Endothelial cell of umbilical vein (primary cell): ENCODE measurements at places on chromosomes 13 and 19. TPM values are rescaled to one million over a fixed set of nuclear protein-coding genes. Genes with fewer than 3 reads are reported as not detected.

DNA sequence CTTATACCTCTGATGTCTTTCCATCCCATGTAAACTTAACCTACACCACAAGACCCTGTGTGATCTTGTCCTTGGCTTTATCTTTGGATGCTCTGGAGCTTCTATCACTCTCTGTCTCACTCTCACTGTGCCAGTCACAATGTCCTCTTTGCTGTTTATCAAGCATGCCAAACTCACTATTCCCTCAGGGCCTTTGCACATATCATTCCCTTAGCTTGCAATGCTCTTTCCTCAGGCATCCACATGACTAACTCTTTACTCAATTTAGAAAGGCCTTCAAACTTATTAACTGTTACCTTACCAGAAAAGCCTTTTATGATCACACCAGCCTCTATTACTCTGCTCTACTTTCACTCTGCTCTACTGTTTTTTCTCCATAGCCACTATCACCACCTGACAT lies 354.1 kb downstream of the RFC3 start:
- peaks cover 6% of the 10 kb centered on the region for H3K4me1 ChIP-seq
- no peak overlapping the region for H3K4me3 ChIP-seq

DNA sequence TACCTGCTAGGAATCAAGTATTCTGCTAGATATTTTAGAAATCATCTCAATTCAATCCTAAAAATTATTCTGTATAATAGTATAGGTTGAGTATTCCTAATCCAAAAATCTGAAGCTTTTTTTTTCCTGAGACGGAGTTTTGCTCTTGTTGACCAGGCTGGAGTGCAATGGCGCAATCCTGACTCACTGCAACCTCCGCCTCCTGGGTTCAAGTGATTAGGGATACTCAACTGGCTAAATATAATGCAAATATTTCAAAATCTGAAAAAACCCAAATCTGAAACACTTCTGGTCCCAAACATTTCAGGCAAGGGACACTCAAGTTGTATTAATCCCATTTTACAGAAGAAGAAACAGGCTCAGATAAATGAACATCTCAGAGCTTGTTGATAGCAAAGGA lies 17.2 kb upstream of the USPL1 start:
- H3K27ac ChIP-seq, result no peak overlapping the region
- no peaks in the 10 kb centered on the region for H3K4me1 ChIP-seq
- H3K4me3 ChIP-seq, result no peak overlapping the region

Gene ZNF566
- total RNA-seq, result 8.3 and 8.5 TPM in 2 replicates

GRCh38 chr19:4781801-4782200 lies 9.7 kb upstream of the FEM1A start:
- H3K4me1 ChIP-seq, result no peaks in the 10 kb centered on the region
- no peak overlapping the region for H3K27ac ChIP-seq
- no peaks in the 10 kb centered on the region for H3K36me3 ChIP-seq
- no peaks in the 10 kb centered on the region for H3K27me3 ChIP-seq

Gene COL4A1
- 1,119 and 1,341 TPM in 2 replicates for total RNA-seq

GRCh38 chr19:50838239-50838638 lies 4.9 kb upstream of the KLK15 start:
- H3K27ac ChIP-seq, result no peak overlapping the region
- no peaks in the 10 kb centered on the region for H3K36me3 ChIP-seq
- H3K27me3 ChIP-seq, result no peaks in the 10 kb centered on the region
- DNase-seq, result no peak
- no peak overlapping the region for H3K4me3 ChIP-seq

GRCh38 chr13:47796816-47797215 lies 204.3 kb downstream of the SUCLA2 start:
- no peak overlapping the region for H3K4me3 ChIP-seq
- no peaks in the 10 kb centered on the region for H3K27me3 ChIP-seq
- H3K27ac ChIP-seq, result no peak overlapping the region
- DNase-seq, result no peak
- no peaks in the 10 kb centered on the region for H3K4me1 ChIP-seq
- H3K36me3 ChIP-seq, result no peaks in the 10 kb centered on the region

GRCh38 chr13:39760521-39760920 lies 105.1 kb downstream of the COG6 start:
- H3K27ac ChIP-seq, result no peak overlapping the region
- H3K27me3 ChIP-seq, result no peaks in the 10 kb centered on the region
- no peaks in the 10 kb centered on the region for H3K36me3 ChIP-seq
- no peaks in the 10 kb centered on the region for H3K4me1 ChIP-seq
- H3K4me3 ChIP-seq, result no peak overlapping the region

Gene PROZ
- total RNA-seq, result not detected in 2 replicates

DNA sequence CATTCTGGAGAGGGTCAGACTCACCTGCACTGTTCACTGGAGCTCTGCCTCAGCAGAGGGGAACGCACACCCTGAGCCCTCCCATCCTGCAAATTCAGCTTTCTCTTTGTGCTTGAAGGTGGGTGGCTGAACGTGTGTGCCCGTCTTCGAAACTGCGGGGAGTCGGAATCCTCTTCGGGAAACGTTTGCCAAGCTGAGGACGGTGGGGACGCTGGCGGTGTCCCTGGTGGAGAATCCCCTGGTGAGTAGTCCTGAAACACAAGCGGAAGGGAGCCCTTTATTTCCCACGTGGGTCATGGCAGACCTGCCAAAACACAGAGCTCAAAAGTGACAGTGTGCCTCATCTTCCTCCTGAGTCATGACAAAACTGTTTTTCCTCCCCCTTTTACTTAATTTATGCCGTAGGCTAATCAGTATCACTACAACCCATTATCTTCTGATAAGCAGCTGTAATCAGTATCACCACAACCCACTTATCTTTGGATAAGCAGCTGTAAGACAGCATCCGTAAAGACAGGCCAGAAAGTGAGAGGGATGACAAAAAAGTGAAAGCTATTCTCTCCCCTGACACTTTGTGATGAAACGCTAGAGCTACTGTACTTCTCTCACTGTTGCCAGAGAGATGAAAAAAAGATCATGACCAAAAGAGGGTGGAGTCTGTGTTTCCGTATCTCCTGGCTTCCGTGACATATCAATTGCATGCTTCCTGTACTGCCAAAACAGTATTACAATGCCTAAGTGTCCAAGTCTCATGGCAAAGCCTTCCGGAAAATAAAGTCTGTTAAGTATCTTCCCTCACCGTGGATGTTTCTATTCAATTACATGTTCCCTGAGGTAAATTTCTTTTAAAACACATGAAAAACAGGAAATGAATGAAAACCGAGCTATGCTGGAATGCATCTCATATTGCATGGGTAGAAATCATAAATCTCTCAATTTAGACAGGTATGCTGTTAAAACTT lies 155.5 kb downstream of the TBC1D4 start:
- H3K4me3 ChIP-seq, result peak overlapping the region; percentile 44
- H3K4me1 ChIP-seq, result peaks cover 53% of the 10 kb centered on the region
- H3K27me3 ChIP-seq, result no peaks in the 10 kb centered on the region
- no peaks in the 10 kb centered on the region for H3K36me3 ChIP-seq
- peak overlapping the region; percentile 82 for H3K27ac ChIP-seq

- no peak overlapping the region for H3K4me3 ChIP-seq
- DNase-seq, result no peak
- H3K27ac ChIP-seq, result no peak overlapping the region
- no peaks in the 10 kb centered on the region for H3K27me3 ChIP-seq
- peaks cover 30% of the 10 kb centered on the region for H3K36me3 ChIP-seq
- H3K4me1 ChIP-seq, result peaks cover 6% of the 10 kb centered on the region
Observed at GRCh38 chr19:16117594-16118033, 5.9 kb downstream of the RAB8A start.

Gene PNMA8A
- 0.16 and 0.27 TPM in 2 replicates for total RNA-seq

Gene GNG7
- total RNA-seq, result 0.72 and 0.84 TPM in 2 replicates

DNA sequence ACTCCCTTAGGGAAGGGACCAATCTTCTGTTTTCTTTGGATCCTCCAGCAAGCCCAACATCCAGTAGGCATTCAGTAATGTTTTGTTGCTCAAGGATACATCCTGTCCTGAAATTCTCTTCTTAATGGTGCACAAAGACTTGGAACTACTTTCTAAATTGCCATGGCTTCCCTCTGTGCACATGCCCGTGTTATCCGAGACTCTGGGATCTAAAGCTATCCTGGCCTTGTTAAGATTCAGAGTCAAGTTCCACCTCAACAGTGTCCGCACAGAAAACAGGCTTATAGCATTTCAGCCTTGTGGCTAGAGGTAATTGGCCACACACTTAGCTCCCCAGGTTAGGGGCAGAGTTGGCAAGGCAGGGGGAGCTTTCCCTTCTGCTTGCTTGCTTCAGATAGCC lies 71.8 kb downstream of the CBY2 start:
- no peaks in the 10 kb centered on the region for H3K4me1 ChIP-seq
- H3K36me3 ChIP-seq, result no peaks in the 10 kb centered on the region
- no peaks in the 10 kb centered on the region for H3K27me3 ChIP-seq
- no peak overlapping the region for H3K4me3 ChIP-seq

DNA sequence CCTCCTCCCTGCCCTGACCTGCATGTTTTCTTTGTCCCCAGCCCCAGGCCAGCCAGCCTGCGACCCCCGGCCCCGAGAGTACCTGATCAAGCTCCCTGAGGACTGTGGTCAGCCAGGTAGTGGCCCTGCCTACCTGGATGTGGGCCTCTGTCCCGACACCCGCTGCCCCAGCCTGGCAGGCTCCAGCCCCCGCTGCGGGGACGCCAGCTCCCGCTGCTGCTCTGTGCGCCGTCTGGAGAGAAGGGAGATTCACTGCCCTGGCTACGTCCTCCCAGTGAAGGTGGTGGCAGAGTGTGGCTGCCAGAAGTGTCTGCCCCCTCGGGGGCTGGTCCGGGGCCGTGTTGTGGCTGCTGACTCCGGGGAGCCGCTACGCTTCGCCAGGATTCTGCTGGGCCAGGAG lies 5.6 kb downstream of the CILP2 start:
- H3K4me1 ChIP-seq, result no peaks in the 10 kb centered on the region
- no peak overlapping the region for H3K4me3 ChIP-seq
- no peak overlapping the region for H3K27ac ChIP-seq
- H3K27me3 ChIP-seq, result peaks cover 16% of the 10 kb centered on the region
- H3K36me3 ChIP-seq, result no peaks in the 10 kb centered on the region

Gene SERTM1
- not detected in 2 replicates for total RNA-seq

Gene NDUFS7
- 95.8 and 101 TPM in 2 replicates for total RNA-seq

DNA sequence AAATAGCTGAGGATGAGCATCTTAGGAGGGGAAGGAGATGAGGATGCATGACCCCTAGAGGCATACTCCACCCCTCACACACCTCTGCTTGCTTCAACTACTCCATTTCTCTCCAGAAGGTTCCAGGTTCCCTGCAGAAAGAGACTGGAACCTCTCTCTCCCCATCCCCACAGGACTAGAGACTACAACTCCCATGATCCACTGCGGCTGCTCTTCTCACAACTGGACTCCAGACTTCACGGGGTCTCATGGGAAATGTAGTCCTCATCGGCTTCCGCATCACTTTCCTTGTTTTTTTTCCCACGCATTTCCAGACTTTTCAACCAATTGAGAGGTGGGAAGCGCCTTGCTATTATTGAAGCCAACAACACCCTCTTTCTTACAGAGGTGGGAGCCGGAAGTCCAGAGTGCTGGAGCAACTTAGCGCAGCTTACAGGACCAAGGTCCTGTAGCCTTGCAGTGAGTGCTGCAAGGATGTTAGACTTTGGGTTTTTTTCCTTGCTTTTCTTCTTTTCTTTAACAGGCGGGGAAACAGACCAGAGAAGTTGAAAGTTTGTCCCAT lies 13.9 kb upstream of the CACNG6 start:
- no peaks in the 10 kb centered on the region for H3K36me3 ChIP-seq
- DNase-seq, result peak; percentile 90
- no peak overlapping the region for H3K27ac ChIP-seq
- no peak overlapping the region for H3K4me3 ChIP-seq

DNA sequence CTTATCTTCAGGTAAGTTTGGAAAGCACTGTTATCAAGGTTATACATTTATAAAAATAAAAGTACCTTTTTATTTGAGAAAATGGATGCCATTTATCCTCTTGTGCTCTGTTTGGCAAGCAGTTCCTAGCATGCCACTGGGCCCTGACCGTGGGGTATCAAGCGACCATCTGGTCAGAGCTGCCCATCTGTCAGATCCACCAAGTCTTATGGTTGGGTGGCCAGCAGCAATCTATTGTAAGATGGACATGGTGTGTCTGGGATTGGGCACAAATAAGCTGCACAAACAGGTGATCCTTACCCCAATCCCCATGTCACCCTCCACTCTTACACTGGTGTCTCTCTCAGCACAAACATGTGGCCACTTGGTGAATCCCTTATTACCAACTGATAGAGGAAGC lies 178.5 kb downstream of the DLEU7 start:
- no peak overlapping the region for H3K4me3 ChIP-seq
- no peaks in the 10 kb centered on the region for H3K4me1 ChIP-seq
- no peaks in the 10 kb centered on the region for H3K36me3 ChIP-seq

DNA sequence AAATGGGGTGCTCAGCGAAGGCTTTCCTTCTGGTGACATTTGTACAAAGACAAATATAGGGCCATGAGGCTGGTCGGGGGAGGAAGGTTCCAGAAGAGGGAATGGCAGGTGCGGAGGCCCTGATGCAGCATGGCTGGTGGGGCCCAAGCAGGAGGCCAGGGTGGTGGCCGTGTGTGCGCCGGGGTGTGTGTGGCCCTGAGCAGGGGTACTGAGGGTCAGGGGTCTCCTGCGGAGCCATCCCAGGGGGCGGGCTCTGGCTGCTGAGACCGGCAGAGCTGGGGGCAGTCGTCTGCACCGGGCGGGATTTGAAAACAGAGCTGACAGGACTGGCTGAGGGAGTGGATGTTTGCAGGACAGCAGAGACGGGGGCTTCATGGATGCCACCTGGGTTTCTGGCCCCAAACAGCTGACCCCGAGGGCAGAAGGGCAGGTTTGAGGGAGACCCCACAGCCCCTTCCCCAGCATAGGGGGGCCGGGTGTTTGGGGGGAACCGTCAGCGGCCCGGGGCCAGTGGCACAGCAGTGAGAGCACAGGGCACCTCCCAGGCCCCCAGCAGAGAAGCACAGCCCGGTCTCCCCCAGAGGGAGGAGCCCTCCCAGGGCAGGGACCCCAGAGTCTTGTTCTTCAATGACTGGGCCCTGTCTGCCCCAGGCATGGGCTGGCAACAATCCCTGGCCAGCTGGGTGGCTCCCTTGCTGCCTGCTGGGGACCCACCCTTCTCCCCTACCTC lies 11.4 kb downstream of the PIAS4 start:
- no peak overlapping the region for H3K4me3 ChIP-seq
- DNase-seq, result no peak
- no peak overlapping the region for H3K27ac ChIP-seq
- no peaks in the 10 kb centered on the region for H3K27me3 ChIP-seq
- H3K4me1 ChIP-seq, result peaks cover 2% of the 10 kb centered on the region
- H3K36me3 ChIP-seq, result no peaks in the 10 kb centered on the region

Gene GFY
- total RNA-seq, result not detected in 2 replicates

DNA sequence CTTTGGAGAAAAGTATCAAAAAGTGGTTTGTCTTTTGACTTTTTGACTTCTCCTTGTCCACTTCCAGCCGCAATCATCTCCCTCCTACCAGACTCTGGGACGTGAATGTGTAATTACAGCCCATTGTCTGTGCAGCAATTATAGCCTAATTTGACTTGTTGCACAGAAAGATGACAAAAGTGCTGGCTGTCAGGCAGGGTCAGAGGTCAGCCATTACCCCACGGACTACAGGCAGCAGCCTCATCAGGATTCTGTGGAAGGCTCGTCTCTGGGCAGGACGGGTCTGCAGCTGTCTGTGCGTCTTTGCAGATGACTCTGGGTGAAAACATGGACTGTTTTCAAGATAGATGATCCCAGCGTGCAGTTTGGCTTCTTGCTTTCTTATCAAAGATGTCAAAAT lies 102.2 kb upstream of the EDNRB start:
- no peaks in the 10 kb centered on the region for H3K27me3 ChIP-seq
- peaks cover 25% of the 10 kb centered on the region for H3K4me1 ChIP-seq
- H3K4me3 ChIP-seq, result no peak overlapping the region
- no peak for DNase-seq
- H3K27ac ChIP-seq, result no peak overlapping the region
